ENCODE measurements at places on chromosomes 2 and 18.

DNA sequence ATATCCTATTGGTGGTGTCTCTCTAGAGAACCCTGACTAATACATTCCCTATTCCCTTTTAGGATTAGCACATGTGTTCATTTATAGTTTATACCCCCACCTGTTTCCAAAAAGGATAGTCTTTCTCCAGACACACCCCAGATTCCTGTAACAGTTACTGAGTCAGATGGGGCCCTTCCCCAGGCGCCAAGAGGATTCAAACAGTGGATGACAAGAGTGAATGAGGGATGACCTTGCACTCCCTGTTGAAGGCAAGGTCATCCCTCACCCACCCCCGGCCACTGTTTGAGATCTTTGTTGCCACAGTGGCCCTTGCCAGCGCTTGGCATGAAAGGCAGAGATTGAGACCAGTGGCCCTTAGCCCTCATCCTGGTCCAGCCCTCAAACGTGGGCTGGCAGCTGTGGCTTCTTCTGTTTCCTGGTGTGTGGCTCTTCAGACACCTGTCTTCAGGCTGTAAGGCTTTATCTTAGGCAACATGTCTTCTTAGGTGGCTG lies 15.3 kb upstream of the REEP1 start:
- no peak for DNase-seq

DNA sequence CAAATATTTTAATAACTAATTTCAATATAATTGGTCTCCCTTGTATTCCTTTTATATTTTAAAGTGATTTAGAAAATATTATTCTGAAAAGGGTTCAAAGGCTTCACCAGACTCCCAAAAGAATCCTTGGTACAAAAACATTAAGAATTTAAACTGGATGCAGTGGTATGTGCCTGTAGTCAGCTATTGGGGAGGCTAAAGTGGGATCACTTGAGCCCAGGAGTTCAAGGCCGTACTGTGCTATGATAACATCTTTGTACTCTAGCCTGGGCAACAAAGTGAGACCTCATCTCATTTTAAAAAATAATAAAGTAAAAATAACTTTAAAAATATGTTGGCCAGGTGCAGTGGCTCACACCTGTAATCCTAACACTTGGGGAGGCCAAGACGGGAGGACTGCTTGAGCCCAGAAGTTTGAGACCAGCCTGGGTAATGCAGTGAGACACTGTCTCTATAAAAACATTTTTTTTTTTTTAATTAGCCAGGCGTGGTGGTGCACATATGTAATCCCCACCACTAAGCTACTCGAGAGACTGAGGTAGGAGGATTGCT lies 14.7 kb downstream of the NCL start:
- no peak for DNase-seq

DNA sequence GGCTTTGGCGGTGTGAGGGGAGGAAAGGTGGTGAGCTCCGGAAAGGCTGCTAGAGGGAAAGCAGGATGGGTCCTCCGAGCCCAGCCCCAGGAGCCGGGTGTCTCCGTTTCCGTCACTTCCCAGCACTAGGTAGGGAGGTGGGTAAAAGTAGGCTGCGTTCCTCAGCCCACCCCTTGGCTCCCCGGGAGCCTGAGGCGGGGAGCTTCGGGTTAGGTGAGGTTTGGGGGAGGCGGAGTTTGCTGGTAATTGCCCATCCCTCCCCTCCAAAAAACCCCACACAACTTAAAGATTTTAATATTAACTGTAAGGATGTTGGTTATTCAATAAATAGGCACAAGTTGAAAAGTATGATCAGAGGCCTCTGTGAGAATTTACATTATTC lies 552 bp upstream of the ATF2 start:
- no peak for DNase-seq

DNA sequence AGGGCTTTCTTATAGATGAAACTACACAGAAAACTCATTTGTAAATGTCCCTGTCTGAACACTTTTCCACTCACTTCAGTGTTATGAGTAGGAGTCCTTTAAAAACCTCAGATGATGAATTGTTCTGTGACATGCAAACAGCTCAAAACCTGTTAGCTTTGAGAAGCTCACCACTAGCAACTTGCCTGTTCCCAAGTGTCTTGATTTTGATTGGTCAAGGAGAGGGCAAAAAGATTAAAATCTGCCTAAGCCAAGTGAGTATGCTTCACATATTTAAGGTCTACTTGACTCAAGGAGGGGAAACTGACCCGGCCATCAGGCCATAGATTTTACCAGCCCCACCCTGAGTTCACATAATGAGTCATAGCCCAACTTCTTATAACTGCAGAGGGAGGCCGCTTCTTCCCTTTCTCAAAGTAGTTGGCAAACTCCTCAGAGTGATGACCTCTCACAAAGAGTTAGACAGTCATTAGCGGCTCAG lies 45.2 kb upstream of the MEIS1 start:
- no peak for DNase-seq

DNA sequence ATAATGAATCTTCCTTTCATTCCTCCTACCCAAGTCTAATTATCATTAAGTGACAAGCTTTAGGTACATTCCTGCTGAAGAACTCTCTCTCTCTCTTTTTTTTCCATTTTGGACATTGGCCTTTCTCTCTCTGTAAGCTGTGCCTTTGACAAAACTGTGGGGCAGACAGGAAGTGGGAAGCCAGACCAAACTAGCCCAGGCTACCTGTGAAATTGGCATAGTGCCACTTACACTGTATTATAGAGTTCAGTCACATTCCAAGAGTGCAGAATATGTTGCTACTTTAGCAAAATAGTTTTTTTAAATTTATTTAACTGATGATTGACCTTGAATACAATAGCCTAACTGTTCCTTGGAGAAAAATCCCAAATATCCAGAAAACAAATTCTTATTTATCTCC lies 381.5 kb upstream of the ETAA1 start:
- no peak for DNase-seq

DNA sequence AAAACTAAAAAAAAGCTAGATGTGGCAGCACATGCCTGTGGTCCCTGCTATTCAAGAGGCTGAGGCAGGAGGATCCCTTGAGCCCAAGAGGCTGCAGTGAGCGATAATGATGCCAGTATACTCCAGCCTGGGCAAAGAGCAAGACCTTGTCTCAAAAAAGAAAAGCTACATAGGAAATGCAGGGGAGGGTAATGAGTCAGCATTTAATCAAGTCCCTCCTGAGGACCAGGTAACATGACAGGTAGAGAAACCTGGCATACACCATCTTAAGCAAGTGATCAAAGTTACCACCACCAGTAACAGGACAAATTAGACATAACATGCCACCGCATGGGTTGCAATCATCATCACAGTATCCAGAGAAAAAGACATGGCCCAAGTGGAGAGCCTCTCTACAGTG lies 25.8 kb downstream of the MYO5B start:
- DNase-seq, result no peak

DNA sequence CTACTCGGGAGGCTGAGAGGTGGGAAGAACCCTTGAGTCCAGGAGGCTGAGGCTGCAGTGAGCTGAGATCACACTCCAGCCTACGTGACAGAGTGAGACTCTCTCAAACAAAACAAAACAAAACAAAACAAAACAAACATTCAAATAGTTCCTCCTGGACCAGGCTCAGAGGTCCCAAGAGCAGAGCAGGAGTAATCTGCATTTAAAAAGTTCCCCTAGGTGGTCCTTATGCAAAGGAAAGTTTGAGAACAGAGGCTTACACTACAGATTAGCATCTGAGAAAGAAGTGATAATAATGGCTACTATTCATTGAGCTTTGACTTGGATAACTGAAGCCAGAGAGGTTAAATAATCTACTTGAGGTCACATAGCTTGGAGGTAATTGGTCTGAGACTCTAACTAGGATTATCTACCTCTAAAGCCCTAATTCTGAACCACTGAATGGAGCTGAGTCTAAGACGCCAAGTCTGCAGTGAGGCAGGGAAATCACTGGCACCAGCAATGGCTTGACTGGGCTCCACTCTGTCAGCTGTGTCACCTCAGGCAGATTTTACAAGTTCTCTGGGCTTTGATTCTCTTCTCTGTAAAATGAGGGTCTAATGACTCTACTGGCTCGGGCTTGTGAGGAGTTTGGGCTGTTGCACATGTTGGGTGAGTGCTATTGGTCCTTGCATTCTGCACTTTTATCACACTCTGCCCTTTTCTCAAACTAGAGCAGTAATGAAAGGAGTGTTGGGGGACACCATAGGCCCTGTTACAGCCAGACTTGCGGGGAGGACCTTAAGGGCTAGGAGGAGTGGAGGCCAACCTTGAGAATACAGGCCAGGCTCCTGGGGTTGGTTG lies 29.2 kb upstream of the DLX2 start:
- DNase-seq, result no peak

DNA sequence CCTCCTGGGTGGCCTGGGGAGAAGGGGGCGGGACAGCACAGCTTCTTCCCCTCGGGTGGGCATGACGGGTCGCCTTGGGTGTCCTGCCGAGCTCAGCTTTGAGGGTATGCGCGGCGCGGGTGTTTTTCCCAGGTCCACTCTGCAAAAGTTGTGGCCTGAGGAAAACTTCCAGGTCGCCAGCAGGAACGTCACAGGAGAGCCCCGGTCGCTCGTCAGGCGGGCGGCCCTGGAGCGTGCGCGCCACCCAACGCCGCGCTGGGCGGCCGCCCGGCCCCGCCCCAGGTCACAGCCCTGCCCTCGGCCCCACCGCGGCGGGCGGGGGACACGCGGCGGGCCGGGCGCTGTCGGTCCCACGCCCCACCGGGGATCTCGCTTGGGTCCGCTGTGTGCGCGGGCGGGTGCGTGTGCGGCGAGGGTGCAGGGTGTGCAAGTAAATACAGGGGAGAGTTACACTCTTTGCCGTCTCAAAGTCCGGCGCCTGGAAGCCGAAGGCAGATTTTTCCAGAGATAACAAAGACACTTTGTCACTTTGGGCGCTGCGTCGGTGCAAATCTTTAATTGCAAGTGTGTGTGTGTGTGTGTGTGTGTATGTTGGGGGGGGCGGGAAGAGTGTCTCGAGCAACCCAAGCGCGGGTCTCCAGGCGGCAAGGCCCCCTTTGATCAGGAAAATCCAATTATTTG lies 616 bp upstream of the SP5 start:
- DNase-seq, result peak; percentile 14

DNA sequence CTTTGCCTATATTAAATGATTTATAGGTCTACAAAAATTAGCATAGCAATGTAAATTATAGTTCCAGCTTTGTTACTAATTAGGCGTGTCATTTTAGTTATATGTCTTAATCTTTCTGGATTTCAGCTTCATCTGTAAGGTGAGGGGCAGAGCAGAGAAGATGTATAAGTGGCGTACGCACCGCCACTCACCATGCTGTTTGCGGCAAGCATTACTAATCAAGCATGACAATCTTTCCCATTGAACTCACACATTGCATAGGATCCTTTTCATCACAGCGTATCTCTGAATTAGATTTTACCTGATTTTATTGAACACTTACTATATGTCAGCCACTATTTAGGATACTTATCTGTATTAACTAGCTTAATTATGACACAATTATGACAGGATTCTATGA lies 183.6 kb upstream of the DLGAP1 start:
- DNase-seq, result no peak

GRCh38 chr2:110813896-110814295 lies 81.5 kb downstream of the ACOXL start:
- DNase-seq, result no peak

DNA sequence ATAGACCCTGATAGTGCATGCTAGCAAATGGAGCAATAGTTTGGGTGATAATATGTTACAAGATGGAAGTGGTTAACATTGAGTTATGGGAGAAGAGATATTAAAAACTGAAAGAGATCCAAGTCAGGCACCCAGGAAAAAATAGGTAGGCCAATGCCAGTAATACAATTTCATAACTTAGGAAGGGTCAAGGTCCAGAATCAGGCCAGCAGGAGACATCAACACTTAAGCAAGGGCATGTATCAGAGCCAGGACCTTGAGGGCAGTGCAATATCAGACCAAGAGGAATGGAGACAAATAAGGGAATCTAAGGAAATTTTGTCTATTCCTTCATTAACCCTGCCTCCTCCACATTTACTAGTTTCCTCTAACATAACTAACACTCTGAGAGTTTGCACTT lies 124.1 kb upstream of the NYAP2 start:
- no peak for DNase-seq

DNA sequence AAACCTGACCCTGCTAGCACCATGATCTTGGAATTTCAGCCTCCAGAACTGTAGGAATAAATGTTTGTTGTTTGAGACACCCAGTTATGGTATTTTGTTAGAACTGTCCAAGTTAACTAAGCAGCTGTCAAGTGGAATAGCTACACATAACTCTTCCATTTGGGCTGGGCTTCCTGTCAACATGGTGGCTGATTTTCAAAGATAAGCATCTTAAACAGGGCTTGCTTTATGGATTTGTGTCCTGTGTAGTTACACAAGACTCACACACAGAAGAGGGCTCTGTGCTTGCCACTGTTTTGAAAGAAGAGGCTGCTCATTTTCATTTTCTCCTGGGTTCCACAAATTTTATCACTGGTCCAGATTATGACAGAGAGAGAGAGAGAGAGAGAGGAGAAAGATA lies 35.7 kb downstream of the GCG start:
- DNase-seq, result no peak

DNA sequence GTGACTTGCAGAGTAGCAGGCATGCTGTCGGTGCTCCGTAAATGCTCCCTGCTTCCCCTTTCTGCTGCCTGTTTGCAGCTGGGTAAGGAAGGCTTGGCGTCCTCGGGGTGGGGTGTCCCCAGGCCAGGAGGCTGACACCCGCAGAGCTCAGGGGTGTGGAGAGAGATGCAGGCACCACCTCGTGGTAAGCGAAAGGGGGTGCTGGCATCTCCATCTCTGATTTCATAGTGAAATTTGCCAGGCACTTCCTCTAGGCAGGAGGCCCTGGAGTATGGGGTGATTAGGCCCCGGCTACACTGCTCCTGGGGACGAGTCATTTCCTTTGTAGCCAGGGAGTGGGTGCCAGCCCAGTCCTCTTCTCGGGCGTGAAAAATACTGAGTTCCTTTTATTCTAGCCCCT lies 160.4 kb downstream of the KLHL29 start:
- DNase-seq, result no peak

- DNase-seq, result no peak
Observed at GRCh38 chr2:206084439-206084869, 1.5 kb downstream of the INO80D start.

- DNase-seq, result no peak
Observed at GRCh38 chr2:204645018-204645773, 99.9 kb downstream of the PARD3B start.

GRCh38 chr2:102668171-102668570 lies 48.8 kb downstream of the SLC9A2 start:
- no peak for DNase-seq

DNA sequence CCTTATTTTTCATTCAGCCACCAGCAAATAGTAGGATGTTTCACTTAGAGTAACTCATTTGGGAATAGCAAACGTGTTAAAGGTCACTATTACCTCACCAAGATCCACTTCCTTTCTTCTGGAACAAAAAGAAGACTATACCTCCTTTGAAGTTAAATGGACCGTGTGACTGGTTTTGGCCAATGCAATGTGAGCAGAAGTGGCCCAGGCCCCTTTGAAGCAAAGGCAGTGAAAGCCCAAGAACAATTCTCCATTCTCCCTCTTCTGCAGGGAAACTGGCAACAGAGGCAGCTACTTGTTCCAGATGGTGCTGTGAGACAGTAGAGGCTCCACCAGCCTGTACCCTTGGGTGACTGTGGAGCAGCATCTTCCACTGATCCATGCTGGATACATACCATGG lies 11.3 kb upstream of the MALL start:
- DNase-seq, result no peak

- no peak for DNase-seq
Observed at GRCh38 chr2:67641312-67642045, 244.3 kb downstream of the ETAA1 start.

GRCh38 chr18:58943896-58944295 lies 79.2 kb downstream of the ZNF532 start:
- DNase-seq, result no peak
